Caco-2 (cell line): ENCODE measurements at places on chromosomes 1 and 21. TPM values are rescaled to one million over a fixed set of nuclear protein-coding genes. Genes with fewer than 3 reads are reported as not detected.

DNA sequence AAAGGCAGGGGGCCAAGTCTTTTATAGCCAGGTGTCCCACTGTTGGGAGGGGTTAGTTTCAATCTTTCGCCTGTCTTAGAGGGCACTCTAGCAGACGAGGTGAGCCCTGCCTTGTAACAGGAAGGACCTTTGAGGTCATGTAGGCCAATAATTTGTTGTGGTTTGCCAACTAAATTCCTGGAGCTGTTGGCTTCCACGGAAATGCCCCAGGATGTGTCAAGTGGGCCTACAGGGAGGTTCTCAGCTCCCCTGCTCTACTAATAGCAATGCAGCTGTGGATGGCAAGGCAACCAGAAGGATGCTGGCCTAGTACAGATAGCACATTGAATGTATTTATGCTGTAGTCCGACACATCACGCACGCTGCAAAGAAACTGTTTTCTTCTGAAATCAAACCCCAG is 22.3 kb upstream of the CASQ2 start:
- no peak for DNase-seq

DNA sequence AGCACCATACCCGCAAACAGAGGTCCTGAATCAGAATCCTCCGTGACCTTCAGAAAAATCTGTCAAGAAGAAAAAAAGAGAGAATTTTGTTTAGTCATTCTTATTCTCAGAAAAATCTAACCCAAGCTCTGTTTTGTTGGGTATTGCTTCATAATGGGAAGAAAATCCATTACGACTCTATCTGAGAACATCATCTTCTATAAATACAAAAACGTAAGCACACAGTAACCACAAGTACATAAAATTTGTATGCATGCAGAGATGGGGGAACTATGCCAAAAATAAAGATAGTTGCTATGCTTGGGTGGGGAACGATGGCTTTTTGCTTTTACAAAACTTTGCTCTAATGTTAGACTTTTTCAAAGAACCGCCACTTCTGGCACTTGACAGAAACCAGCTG is 84.2 kb downstream of the ABCA4 start:
- no peak for DNase-seq

GRCh38 chr1:225945564-225945963 is 4.5 kb upstream of the LEFTY2 start:
- no peak for DNase-seq

- no peak for DNase-seq
Measured at GRCh38 chr1:5831600-5832335, 160.5 kb downstream of the NPHP4 start.

- no peak for DNase-seq
Measured at GRCh38 chr1:17648457-17649145, 106.5 kb upstream of the ACTL8 start.

GRCh38 chr21:15370462-15370975 is 305.7 kb upstream of the NRIP1 start:
- DNase-seq = no peak

- DNase-seq = no peak
Measured at GRCh38 chr1:239718997-239719628, 332.7 kb downstream of the CHRM3 start.

DNA sequence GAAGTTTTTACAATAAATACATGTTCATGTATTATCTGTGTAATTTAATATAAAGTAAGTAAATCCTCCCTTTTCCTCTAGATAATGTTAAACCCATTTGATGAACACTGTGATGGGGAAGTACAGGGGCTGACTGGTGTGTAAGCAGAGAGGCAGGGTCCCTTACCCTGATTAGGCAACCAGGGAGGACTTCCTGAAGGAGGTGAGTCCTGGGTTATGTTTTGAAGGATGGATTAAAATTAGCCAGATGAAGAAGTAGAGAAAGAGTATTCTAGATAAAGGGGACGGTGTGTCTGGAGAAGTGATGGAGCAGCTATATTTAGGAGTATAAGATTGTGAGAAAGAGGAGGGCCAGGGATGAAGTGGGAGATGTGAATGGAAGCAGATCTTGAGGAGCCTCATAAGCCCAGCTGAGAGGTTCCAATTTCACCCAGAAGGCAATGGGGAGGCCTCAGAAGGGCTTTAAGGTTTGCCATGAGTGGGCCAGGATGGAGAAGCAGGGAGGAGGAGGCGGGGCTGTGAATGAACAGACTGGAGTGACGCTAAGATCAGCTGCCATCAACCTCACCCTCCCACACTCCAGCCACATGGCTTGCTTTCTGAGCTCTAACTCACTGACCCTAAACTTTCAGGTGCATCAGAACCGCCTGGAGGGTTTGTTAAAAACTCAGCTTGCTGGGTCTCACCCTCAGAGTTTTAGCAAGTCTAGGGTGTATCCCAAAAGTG is 30.9 kb upstream of the ID3 start:
- no peak for DNase-seq

GRCh38 chr21:44427241-44428120 is 27.8 kb upstream of the LRRC3 start:
- DNase-seq = peak; percentile 26

DNA sequence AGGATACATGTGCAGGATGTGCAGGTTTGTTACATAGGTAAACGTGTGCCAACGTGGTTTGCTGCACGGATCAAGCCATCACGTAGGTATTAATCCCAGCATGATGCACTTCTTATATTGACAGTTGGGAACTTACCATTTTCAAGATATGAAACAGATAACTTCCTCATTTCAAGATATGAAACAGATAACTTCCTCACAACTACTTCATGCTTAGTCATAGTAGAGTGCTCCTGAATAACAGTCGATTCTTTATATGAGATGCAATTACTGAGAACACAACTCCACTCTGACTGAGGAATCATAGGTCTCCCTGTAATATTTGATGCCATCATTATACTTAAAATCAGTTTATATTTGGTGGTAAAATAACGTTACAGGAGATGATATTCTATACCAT is 1124.3 kb downstream of the AMY1C start:
- no peak for DNase-seq

GRCh38 chr1:25871704-25872494 is 3.6 kb downstream of the PAQR7 start:
- DNase-seq = no peak

- peak; percentile 66 for DNase-seq
Measured at GRCh38 chr1:54409156-54410142, 3.3 kb upstream of the SSBP3 start.

- DNase-seq = no peak
Measured at GRCh38 chr1:116254776-116255175, 118.3 kb upstream of the ATP1A1 start.

DNA sequence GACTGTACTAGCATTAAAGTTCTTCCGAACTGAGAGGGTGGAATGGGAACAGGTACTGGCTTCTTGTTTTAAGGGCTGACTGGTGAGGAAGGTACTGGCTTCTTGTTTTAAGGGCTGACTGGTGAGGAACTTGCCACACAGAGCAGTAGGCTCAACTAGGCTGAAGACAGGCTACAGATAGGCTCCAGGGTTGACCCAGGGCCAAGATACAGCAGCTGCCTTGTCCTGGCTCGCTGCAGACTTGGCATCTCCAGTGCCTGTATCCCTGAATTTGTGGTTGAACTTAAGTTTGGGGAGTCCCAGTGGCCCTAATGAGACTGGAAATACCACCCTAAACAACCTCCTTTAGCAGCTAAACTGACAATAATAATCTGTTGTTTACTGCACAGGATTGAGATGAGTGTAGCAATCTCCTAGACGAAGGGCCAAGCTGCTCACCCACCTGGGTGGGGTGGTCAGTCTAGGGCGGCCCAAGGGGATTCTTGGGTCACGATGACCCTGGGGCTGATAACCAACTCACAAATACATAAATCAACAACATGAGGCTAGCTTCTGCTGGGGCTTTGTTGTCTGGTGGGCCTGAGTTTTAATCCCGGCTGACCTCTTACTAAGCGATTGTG is 227.1 kb downstream of the DISC1 start:
- no peak for DNase-seq

DNA sequence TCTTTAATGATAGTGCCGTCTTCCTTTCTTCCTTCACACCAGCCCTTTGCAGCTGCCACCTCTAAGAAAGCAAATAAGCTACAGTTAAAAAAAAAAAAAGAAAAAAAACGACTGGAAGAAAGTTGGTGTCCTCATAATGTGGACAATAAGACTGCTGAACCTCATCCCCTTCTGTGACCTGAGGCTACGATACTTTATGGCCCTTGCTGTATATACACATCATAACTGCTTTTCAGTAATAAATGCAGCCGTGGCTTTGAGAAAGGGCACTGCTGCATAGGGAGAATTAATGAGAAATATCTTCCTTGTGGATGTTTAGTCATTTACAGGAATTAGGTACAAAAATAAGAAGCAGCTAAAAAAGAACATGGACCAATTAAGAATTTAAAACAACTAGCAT is 333.8 kb upstream of the ADGRL2 start:
- DNase-seq = no peak

GRCh38 chr1:35838693-35839245 is 31.0 kb downstream of the AGO4 start:
- DNase-seq = no peak

- no peak for DNase-seq
Measured at GRCh38 chr1:100612540-100612939, 74.6 kb downstream of the GPR88 start.

- no peak for DNase-seq
Measured at GRCh38 chr1:221863635-221864034, 121.7 kb upstream of the DUSP10 start.

TMEM82 gene
- 2.7 and 3.5 TPM in 2 replicates for total RNA-seq

CELA3B gene
- not detected in 2 replicates for total RNA-seq

ADGRL4 gene
- not detected in 2 replicates for total RNA-seq

TMEM269 gene
- 0.58 and 0.68 TPM in 2 replicates for total RNA-seq

MPL gene
- 0.49 TPM in 1 of 2 replicates, not detected in the other for total RNA-seq

NGF gene
- not detected in 2 replicates for total RNA-seq

CZIB gene
- 36.0 and 42.6 TPM in 2 replicates for total RNA-seq

STYXL2 gene
- total RNA-seq = not detected in 2 replicates

GJC2 gene
- 1.1 and 1.5 TPM in 2 replicates for total RNA-seq

PPP1R15B gene
- 46.3 and 48.4 TPM in 2 replicates for total RNA-seq

IL23R gene
- not detected in 2 replicates for total RNA-seq

SPATA46 gene
- total RNA-seq = not detected in 2 replicates

ZNF648 gene
- total RNA-seq = not detected in 2 replicates

OR2T33 gene
- total RNA-seq = not detected in 2 replicates

ITLN2 gene
- 0.93 and 1.3 TPM in 2 replicates for total RNA-seq
